ENCODE measurements at places on chromosomes 6 and 20.

DNA sequence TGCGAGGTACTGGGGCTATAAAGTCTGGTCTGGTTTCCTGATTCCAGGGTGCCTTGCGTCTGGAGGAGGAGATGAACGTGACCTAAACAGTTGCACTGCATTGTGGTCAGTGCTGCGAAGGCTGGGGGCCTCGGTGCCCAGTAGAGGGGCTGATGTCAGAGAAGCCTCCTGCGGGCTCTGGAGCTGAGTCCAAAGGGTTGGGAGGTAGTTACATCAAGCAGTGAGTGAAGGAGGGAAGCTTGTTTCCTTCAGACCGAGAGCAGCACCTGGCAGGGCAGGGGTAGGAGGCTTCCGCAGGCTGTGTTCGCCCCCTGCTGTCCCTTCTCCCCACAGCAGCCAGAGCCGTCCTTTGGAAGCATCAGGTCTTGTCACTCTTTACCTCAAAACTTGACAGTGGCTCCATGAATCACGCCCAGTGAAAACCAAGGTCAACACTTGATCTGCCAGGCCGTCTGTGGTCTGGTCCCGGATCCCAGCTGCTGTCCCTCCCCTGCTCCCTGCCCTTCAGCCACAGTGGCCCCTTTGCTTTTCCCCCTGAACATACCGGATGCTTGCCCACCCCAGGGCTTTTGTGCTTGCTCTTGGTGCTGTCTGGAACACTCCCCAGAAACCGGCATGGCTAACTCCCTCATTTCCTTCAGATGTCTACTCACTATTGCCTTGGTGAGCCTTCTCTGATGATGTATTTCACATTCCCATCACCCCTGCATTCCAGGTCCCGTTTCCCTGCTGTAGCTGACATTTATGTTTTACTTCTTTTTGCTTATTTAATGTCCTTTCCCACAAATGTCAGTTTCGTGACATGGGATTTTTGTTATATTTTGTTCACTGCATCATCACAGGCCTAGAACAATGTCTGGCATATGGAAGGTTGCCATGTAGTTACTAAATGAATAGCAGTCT, 7.0 kb downstream of the DYNLRB1 start:
- peak; percentile 59 for DNase-seq

- DNase-seq: no peak
Observed at GRCh38 chr6:135323202-135323668, 142.1 kb downstream of the MYB start.

DNA sequence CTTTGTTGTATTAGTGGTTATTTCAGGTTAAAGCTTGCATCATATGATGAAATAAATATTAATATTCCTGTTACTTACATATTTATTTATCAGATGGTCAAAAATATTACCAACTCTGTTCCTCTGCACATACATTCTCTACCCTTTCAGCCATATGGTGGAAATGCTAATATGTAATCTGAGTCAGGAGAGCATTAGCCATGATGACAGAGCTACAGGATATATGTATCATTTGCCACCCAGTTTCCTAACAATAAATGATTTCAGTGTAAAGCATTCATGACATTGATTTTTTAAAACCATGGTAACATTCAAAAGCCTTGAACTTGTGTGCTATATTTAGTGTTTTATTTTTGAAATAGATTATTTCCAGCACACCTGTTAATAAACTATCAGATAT, 16.6 kb downstream of the POPDC3 start:
- DNase-seq: no peak

- DNase-seq: no peak
Observed at GRCh38 chr6:132490024-132490423, 22.9 kb downstream of the STX7 start.

GRCh38 chr6:146595972-146596731, 2.6 kb upstream of the ADGB start:
- DNase-seq: no peak
